OCI-LY7 (cell line): ENCODE measurements at places on chromosomes 13 and 19.

- DNase-seq, result no peak
Observed at GRCh38 chr13:107545946-107546502, 669.3 kb downstream of the LIG4 start.

- DNase-seq, result peak; percentile 95
Observed at GRCh38 chr19:39411832-39412099, 703 bp upstream of the PLEKHG2 start.

DNA sequence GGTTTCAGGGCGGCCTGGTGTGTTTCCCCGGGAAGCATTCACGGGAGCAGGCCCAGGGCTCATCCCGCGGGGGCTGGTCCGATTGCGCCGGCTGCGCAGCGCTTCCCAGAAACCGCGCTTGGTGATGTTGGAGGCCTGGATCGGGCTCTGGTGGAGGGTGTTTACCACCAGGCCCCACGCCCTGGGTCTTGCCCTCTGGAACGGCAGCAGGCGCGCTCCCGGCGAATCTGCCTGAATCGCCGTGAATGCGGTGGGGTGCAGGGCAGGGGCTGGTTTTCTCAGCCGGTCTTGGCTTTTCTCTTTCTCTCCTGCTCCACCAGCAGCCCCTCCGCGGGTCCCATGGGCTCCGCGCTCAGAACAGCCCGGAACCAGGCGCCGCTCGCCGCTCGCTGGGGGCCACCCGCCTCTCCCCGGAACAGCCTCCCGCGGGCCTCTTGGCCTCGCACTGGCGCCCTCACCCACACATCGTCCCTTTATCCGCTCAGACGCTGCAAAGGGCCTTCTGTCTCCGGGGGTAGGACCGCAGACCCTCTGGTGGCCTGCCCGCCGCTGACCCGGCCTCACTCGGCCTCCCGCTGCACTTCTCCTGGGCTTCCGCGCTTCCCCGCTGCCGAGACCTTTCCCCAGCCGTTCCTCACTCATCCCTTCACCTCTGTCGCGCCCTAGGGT, 69.4 kb upstream of the GJB6 start:
- no peak for DNase-seq

GRCh38 chr13:46598140-46598819, 45.3 kb downstream of the LRCH1 start:
- peak; percentile 89 for DNase-seq
